NCI-H69 (cell line): ENCODE measurements at places on chromosomes 2 and 18.

- no peak for DNase-seq
These were observed 24.3 kb downstream of the CRIM1 start for GRCh38 chr2:36379710-36380448.

DNA sequence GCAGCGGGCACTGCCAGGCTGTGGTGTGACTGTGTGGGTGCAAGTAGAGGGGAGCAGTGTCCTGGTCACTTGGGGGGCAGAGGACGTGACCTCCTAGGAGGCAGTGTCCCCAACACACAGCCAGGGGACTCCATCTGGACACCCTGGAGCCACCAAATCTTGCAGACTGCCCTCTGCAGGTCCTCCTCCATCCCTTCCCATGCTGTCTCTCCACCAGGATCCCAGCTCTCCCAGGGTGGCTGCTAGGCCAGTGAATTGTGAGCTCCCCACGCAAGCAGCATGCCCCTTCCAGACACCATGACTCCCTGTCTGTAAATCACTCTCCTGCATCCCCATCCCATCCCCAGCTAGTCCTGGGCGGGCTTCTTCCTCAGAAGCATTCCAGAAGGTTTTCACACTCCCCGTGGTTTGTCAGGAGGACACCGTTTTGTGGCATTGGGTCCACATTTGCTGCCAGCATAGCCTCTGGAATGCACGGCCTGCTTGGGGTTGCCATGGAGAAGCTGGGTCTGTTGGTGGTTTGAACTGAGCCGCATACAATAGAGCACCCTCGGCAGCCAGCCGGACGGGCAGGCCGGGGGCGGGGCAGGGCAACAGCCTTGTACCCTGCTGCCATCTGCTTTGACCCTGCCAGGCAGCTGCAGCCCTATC, 210.7 kb downstream of the KLHL29 start:
- DNase-seq: peak; percentile 86

DNA sequence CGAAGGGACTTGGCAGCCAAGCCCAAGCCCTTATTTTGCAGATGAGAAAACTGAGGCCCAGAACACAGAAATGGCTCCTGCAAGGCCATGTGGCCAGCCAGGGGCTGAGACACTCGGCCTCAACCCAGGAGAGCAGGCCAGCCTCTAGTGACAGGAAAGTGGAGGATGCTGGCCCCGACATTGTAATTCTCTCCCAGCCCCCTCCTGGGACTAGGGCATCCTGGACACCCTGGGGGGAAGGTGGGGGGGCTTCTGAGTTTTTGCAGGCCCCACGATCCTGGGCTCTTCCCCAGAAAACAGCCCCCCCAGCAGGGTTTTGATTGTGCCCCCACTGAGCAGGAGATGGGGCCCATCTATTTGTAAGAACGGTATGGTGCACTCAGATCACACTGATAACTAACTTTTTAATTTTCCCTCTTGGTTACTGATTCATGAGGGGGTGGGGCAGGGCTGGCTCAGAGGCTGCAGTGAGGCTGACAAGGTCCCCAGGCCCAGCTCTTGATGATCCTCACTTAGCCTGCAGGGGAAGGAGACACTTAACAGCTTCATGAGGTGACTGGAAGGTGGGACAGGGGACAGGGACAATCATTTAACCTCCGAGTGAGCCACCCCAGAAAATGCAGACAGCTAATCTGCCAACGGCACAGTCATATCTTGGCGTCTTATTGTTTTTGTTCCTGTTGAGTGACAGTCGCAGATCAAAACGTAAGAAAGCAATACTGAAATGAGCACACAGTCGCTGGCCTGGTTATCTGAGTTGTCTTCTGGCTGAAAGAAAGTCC, 18.9 kb downstream of the SMAD7 start:
- DNase-seq: no peak

DNA sequence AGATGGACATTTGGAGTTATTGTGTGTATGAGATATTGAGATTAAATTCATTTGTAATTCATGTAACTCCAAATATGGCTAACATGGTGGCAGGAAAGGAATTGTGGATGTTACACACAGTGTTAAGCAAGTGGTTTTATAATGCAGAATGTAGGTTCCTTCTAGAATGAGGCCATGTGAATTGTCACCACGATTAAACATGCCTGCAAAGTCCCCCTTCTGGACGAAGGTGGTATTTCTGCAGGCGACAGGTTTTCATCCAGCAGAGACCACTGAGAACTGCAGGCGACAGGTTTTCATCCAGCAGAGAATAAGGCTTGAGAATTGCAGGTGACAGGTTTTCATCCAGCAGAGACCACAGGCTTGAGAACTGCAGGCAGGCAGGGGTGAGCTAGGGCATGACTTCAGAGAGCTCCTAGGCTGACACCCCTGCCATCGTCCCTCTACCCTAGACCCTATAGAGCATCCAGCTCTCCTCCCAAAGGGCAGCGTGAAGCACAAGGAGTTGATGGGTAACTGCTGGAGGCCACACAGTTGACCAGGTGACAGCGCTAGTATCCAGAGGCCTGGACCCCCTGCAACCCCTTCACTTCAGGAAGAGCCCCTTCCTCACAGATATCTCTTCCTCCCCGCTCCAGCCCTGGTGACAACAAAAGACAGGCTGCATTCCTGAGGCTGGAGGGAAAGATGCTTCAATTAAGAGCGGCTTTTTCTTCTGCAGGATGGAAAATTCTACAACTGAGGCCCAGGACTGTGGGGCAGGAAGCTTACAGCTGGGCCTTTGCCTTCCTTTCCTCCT, 175.8 kb downstream of the LOXHD1 start:
- peak; percentile 79 for DNase-seq

DNA sequence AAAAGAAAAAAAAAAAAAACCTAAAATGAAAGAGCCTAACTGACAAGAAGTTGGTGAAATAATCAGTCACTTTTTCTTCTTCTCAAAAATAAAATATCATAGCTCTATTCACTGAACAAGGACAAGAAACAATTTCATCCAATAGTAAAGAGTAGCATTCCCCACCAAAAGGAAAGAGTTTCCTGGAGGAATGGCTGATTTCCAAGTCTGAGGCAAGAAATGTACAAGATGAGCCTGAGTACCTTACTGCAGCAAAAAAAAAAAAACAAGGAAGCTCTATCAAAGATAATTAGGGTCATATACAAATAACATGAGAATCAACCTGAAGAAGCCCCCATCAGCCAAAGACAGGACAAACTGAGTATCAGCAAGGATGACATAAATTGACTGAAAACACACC, 11.5 kb downstream of the ROCK1 start:
- DNase-seq: no peak

- no peak for DNase-seq
These were observed 20.4 kb downstream of the ZRANB3 start for GRCh38 chr2:135510577-135510976.

- no peak for DNase-seq
These were observed 43.9 kb downstream of the ACSL3 start for GRCh38 chr2:222904557-222905258.

GRCh38 chr2:37718515-37719161, 47.2 kb upstream of the CDC42EP3 start:
- no peak for DNase-seq

DNA sequence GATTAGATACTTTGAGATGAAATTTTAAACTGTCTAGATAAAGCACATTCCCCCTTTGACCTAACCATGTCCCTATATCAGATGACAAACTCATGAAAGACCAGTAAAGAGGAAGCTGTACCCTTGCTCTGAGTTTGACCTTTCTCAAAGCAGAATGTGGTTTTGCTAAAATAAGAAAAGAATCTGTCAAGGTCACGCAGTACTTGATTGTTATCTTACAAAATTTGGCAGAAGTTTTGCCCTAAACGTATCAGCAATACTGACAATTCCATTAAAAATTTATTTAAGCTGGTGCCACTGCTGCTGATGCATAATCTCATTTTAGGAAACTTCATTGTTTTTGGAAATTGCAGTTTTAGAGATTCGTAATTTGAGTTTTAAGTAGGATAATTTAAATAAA, 31.2 kb upstream of the GALM start:
- no peak for DNase-seq

DNA sequence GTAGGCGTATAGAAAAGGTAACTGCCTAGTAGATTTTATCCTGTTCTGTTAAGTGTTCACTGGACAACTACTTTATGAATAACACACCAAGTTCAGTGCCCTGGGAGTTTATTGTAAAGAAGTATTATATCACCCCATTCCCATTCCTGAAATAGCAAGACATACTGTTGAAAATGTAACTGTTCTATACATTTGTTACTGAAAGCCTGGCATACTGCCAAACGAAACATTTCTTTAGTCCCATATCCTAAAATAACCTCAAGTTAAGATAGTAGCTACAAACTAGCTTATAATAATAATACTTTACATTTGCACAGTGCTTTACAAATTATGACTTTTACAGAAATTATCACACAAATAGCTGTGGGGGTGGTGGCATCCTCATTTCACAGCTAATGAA, 25.1 kb downstream of the SPDYA start:
- DNase-seq: no peak

DNA sequence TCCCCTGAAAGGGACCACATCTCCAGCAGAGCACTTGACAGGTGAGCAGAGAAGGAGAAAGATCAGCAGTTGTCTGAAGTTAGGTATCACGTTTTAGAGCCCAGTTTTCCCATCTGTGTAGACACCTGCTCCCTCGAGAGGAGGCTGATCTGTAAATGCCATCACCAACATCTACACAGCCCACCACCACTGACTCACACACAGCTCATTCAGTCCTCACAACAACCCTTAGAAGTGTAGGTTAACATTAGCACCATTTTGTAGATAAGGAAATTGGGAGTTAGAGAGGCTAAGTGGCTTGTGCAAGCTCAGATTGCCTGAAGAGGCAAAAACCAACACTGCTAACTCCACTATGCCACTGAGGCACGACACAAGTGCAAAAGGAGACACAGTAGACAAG, 37.2 kb upstream of the STAT1 start:
- DNase-seq: no peak
